ENCODE measurements at places on chromosomes 1 and 21. TPM values are rescaled to one million over a fixed set of nuclear protein-coding genes. Genes with fewer than 3 reads are reported as not detected.

The CELA2B gene
- total RNA-seq: 0.41 TPM

DNA sequence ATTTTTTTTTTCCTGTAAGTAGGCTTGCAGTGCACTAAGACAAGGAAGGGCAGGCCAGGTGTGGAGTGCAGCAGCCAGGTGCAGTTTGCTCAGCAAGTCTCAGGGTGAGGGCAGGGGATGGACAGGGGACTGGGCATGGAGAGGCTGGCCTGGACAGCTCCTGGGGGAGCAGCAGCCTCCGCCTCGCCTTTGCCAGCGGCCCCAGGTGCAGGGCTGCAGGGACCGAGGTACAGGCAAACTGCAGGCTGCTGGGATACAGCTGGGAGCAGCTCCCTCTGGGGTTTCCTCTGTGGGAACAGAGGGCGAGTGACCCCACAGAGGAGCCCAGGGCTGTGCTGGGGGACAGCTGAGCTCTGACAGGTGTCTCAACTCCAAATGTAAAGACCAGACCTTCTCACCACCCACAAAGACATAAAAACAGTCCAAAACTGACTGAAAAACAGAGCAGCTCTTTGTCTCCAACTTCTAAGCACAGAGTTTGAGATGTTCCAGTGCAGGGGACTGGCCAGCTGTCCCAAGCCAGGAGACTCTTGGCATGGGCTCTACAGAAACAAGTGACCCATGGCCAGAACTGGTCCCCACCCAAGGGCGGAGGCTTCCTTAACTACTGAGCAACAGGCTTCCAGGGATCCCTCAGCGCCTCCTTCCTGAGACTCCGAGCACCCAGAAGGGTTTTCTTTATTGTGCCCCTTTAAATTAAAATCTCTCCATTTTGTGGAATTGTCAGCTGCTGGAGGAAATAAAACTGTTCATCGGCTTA is 27.7 kb upstream of the AJAP1 start:
- H3K4me1 ChIP-seq: no peaks in the 10 kb centered on the region
- H3K27ac ChIP-seq: no peak overlapping the region
- peaks cover 27% of the 10 kb centered on the region for H3K27me3 ChIP-seq
- DNase-seq: no peak

DNA sequence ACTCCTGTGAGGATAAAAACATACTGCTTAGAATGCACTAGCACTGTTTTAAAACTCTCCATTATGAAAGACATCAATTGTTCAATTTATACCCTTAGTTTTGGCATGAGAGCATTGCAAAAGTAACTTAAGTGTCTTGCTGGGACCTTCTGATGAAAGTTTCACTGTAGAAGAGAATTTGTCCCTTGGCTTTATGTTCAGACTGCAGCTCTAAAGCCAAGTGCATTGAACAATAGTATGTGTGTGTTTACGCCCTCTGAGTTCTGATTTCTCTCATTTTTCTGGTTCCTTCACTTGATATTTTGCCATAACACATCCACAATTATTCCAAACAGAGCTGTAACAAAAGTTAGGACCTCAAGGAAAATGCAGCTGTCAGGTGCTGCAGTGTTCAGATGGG is 474.6 kb downstream of the DISC1 start:
- H3K27ac ChIP-seq: no peak overlapping the region
- no peaks in the 10 kb centered on the region for H3K4me1 ChIP-seq
- H3K36me3 ChIP-seq: no peaks in the 10 kb centered on the region
- H3K27me3 ChIP-seq: peaks cover 13% of the 10 kb centered on the region
- no peak for DNase-seq
- no peak overlapping the region for H3K4me3 ChIP-seq

The MEGF6 gene
- total RNA-seq: 213 TPM

- H3K36me3 ChIP-seq: no peaks in the 10 kb centered on the region
- no peak overlapping the region for H3K4me3 ChIP-seq
- peaks cover 6% of the 10 kb centered on the region for H3K27me3 ChIP-seq
Measured at GRCh38 chr21:43721206-43721605, 2.3 kb downstream of the PDXK start.

GRCh38 chr1:10378081-10378841 is 20.6 kb upstream of the PGD start:
- H3K27ac ChIP-seq: no peak overlapping the region
- H3K36me3 ChIP-seq: peaks cover 9% of the 10 kb centered on the region
- DNase-seq: no peak
- no peaks in the 10 kb centered on the region for H3K4me1 ChIP-seq
- no peaks in the 10 kb centered on the region for H3K27me3 ChIP-seq
- H3K4me3 ChIP-seq: no peak overlapping the region

DNA sequence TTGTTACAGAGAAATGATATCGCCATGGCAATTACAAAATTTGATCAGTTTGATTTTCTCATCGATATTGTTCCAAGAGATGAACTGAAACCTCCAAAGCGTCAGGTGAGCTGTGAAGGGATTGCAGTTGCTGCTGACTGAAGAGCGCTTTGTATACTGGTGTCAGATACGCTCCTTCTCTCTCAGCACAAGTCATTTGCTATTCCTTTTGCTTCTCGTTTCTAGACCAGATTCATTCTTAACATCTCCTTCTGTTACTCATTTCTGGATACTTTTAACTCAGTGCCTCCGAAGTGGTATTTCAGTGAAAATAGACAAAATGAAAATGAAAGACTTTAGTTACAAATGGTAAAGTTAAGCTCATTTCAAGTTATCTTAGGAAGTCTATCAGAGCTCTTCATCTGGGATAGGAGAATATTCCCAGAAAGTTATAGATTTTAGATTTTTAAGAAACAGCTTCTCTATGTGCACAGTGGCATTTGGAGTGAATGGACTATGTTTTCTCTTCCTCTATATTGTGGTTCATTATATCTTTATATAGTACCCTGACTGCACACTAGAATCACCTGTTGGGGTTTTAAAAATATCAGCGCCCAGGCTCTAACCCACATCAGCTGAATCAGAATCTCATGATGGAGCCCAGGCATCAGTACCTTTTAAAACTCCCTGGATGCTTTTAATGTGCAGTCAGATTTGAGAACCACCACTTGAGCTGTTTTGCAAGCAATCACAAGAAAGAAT is 30.3 kb upstream of the KCNQ4 start:
- H3K4me3 ChIP-seq: no peak overlapping the region
- H3K4me1 ChIP-seq: no peaks in the 10 kb centered on the region
- H3K36me3 ChIP-seq: peaks cover 86% of the 10 kb centered on the region
- no peaks in the 10 kb centered on the region for H3K27me3 ChIP-seq
- H3K27ac ChIP-seq: no peak overlapping the region
- DNase-seq: no peak

The ETV3L gene
- total RNA-seq: not detected

- H3K4me1 ChIP-seq: no peaks in the 10 kb centered on the region
- no peak overlapping the region for H3K27ac ChIP-seq
- no peaks in the 10 kb centered on the region for H3K27me3 ChIP-seq
- H3K4me3 ChIP-seq: no peak overlapping the region
- no peak for DNase-seq
Measured at GRCh38 chr1:169025412-169025811, 81.1 kb upstream of the ATP1B1 start.

GRCh38 chr1:1157426-1157913 is 16.2 kb upstream of the TTLL10 start:
- peak overlapping the region; percentile 83 for H3K4me3 ChIP-seq
- peak overlapping the region; percentile 91 for H3K27ac ChIP-seq
- no peaks in the 10 kb centered on the region for H3K36me3 ChIP-seq
- DNase-seq: peak; percentile 52
- H3K4me1 ChIP-seq: peaks cover 19% of the 10 kb centered on the region
- no peaks in the 10 kb centered on the region for H3K27me3 ChIP-seq

DNA sequence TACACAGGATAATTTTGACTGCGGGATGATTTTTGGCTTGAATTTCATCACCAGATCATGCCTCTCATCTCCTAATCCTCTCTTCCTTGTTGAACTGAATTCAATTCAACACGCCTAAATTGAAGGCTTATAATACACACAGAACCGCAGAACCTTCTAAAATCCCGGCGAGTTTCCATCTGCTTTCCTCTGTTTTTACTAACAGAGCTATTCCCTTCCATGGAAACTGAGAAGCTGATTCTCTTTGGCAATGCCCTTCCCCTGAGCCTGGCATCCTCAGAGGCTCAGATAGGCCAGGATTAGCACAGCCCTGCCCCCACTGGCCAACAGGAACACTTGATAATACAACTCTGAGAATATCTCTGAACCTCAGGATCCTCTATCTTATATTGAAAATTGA is 130.2 kb downstream of the CAPN8 start:
- no peak for DNase-seq
- H3K36me3 ChIP-seq: no peaks in the 10 kb centered on the region
- H3K27ac ChIP-seq: no peak overlapping the region
- no peak overlapping the region for H3K4me3 ChIP-seq

DNA sequence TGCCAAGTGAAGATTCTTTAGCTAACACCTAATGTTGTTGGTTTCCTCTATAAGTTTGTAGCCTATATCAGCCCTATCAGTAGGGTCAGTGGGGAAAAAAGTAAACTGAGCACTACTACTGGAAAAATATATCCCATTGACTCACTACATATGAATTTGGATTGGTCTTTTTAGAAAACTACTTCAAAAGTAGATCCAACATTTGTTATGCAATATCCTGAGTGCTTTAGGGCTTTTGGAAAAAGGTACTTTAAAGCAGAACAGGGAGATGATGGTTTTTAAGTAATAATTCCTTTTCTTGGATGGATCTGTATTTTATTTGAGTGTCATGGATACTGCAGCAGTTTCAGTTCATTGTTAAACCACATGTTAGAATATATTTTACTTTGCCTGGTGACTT is 7.1 kb downstream of the C1orf21 start:
- no peak overlapping the region for H3K4me3 ChIP-seq
- H3K4me1 ChIP-seq: no peaks in the 10 kb centered on the region
- no peaks in the 10 kb centered on the region for H3K27me3 ChIP-seq
- no peak overlapping the region for H3K27ac ChIP-seq
- DNase-seq: no peak
- H3K36me3 ChIP-seq: no peaks in the 10 kb centered on the region

DNA sequence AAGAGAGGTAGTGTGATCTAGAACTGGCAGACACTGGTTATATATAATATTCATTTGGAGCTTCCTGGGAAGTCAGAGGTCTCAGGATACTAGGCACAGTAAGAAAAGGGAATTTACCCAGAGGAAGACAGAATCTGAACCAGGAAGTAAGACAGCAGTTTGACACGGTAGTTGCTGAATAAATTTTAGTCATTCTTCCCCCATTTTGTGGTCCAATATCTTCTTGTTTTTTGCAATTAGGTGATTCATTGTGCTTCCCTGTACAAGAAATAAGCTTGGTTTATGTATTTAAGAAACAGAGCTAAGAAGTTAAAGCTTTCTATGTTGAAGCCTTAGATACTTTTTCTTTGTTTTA is 1.3 kb downstream of the TMEM167B start:
- peak overlapping the region; percentile 75 for H3K4me3 ChIP-seq
- no peaks in the 10 kb centered on the region for H3K27me3 ChIP-seq
- peaks cover 32% of the 10 kb centered on the region for H3K36me3 ChIP-seq
- peaks cover 9% of the 10 kb centered on the region for H3K4me1 ChIP-seq
- H3K27ac ChIP-seq: peak overlapping the region; percentile 96

GRCh38 chr1:202247837-202248795 is 54.5 kb downstream of the LGR6 start:
- no peaks in the 10 kb centered on the region for H3K36me3 ChIP-seq
- DNase-seq: no peak
- H3K4me3 ChIP-seq: no peak overlapping the region
- H3K27me3 ChIP-seq: no peaks in the 10 kb centered on the region
- H3K27ac ChIP-seq: no peak overlapping the region
- no peaks in the 10 kb centered on the region for H3K4me1 ChIP-seq

GRCh38 chr1:6497215-6497866 is 5.9 kb upstream of the PLEKHG5 start:
- peak overlapping the region; percentile 66 for H3K4me3 ChIP-seq
- DNase-seq: peak; percentile 28
- peaks cover 44% of the 10 kb centered on the region for H3K4me1 ChIP-seq
- no peak overlapping the region for H3K27ac ChIP-seq
- H3K27me3 ChIP-seq: no peaks in the 10 kb centered on the region

The SCYL3 gene
- total RNA-seq: 20.1 TPM

DNA sequence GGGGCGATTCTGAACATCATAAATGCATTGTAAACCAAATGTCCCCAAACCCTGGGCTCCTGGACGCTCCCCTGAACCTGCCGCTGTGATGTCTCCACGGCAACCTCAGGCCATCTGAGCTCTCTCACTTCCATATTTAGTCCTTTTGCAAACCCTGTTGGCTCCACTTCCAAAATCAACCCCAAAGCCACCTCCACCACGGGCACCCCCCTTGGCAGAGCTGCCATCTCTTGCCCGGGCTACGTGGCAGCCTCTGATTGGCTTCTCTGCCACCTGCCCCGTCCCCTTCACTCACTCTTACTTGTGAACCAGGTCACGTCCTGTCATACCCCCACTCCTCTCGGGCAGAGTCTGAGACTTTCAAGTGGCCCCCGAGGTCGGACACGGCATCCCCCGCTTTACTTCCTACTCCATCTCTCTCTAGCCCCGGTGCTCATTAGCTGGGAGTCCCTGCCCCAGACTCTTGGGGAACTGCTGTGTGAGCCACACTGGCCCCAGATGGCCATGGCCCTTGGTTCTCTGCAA is 15.8 kb downstream of the PRXL2B start:
- H3K36me3 ChIP-seq: no peaks in the 10 kb centered on the region
- no peak for DNase-seq
- H3K27me3 ChIP-seq: peaks cover 30% of the 10 kb centered on the region
- H3K4me3 ChIP-seq: no peak overlapping the region
- H3K4me1 ChIP-seq: no peaks in the 10 kb centered on the region

- DNase-seq: no peak
- H3K4me3 ChIP-seq: no peak overlapping the region
- H3K4me1 ChIP-seq: no peaks in the 10 kb centered on the region
- no peak overlapping the region for H3K27ac ChIP-seq
- peaks cover 12% of the 10 kb centered on the region for H3K27me3 ChIP-seq
- no peaks in the 10 kb centered on the region for H3K36me3 ChIP-seq
Measured at GRCh38 chr1:17067069-17067426, 13.2 kb upstream of the SDHB start.

- DNase-seq: no peak
- H3K4me3 ChIP-seq: no peak overlapping the region
- H3K27ac ChIP-seq: no peak overlapping the region
Measured at GRCh38 chr1:943545-944340, 15.3 kb downstream of the NOC2L start.

DNA sequence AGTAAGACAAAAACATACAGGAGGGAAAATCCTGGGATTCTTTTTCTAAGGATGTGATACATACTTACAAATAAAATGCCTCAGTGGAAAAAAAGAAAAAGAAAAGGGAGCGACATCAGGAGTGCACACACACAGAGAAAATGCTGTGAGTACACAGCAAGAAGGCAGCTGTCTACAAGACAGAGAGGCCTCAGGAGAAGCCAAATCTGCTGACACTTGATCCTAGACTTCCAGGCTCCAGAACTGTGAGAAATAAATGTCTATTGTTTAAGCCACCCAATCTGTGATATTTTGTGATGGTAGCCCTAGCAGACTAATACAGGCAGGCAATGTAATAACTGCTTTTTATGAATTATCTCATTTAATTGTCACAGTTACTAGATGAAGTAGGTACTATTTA is 17.0 kb upstream of the TRIM45 start:
- no peaks in the 10 kb centered on the region for H3K4me1 ChIP-seq
- no peak for DNase-seq
- no peaks in the 10 kb centered on the region for H3K36me3 ChIP-seq
- H3K27me3 ChIP-seq: peaks cover 2% of the 10 kb centered on the region
- no peak overlapping the region for H3K27ac ChIP-seq

The SPRR1A gene
- not detected for total RNA-seq
